Left lung (tissue), 14 donors: ENCODE measurements at places on chromosomes 12 and 14.
A peak's percentile ranks its signal among the peaks of the same experiment; 100 is the strongest.

GRCh38 chr12:120292411-120292660 is 633 bp upstream of the RNU4-2 start:
- no peak for DNase-seq

- DNase-seq, result no peak
Observed at GRCh38 chr12:11886339-11886738, 184.4 kb upstream of the BCL2L14 start.

GRCh38 chr14:76292561-76292960 is 83.4 kb upstream of the ESRRB start:
- DNase-seq, result no peak

- DNase-seq, result no peak
Observed at GRCh38 chr12:12883369-12884001, 7.9 kb upstream of the GPRC5A start.

DNA sequence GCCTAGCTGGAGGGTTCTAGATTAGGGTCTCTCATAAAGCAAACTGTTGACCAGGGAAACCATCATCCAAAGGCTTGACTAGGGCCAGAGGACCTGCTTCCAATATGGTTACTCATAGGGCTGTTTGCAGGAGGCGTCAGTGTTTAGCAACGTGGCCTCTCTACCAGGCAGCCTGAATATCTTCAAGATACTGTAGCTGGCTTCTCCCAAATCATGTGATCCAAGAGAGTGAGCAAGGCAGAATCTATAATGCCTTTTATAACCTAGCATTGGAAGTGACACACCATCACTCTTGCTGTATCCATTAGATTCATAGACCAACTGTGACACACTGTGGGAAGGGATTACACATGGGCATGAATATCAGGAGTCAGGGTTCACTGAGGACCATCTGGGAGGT is 17.3 kb downstream of the TPH2 start:
- DNase-seq, result no peak

GRCh38 chr14:101927859-101928258 is 36.5 kb upstream of the DYNC1H1 start:
- DNase-seq, result peak; percentile 84

DNA sequence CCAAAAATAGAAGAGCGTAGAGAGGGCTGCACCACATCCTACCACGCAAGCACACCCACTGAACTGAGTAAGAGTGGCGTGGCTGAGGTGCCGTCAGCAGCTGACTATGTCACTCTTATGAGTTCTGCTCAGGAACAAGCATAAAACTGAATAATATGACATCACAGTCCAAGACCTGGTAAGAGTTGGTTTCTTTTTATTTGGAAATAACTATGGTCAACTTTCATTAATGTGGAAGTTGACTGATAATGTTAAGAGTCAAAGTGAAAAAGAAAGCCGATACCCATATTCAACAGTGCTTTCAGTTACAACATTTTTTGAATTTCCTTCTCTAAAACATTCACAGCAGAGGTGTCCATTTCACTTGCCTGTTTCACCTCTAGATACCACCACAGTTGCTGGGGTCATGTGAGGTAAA is 44.6 kb downstream of the GNS start:
- no peak for DNase-seq

GRCh38 chr12:19130224-19131024 is 891 bp downstream of the PLEKHA5 start:
- peak; percentile 51 for DNase-seq

DNA sequence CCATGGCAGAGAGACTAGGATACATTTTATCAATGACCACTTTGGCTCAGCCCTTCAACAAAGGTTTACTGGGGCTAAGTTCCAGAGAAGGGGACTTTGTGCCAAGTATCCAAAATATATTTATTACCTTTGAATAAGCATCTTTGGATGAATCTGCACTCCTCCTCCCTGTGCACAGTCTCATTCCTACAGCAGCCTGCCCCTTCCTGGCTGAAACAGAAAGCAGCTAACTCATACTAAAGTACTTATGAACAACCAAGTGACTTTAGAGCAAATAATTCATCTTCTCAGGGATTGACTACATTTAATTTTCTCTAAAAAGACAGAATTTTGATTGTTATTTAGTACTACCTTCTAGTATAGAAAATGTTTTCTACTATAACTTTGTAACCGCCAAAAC is 47.8 kb upstream of the ETV6 start:
- no peak for DNase-seq

DNA sequence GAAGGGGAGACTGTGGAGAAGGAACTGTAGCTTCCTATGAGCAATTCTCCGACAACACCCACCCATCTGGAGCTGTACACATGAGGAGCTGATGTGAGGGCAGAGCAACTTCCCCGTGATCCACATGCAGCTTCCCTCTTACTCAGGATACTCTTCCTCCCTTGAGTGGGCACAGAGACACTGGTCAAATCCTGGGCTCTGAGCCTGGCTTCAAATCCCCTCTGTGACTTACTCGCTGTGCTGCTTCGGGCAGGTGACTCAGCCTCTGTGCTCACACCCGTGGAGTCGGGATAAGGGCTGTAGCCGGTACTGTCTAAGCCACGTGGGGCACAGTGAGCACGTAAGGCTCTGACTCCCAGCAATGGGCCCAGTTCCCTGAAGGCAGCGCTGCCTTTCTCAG is 31.1 kb downstream of the ZFYVE21 start:
- no peak for DNase-seq

GRCh38 chr14:81388336-81388735 is 11.8 kb downstream of the STON2 start:
- no peak for DNase-seq

GRCh38 chr12:67414011-67414715 is 145.0 kb downstream of the CAND1 start:
- no peak for DNase-seq

DNA sequence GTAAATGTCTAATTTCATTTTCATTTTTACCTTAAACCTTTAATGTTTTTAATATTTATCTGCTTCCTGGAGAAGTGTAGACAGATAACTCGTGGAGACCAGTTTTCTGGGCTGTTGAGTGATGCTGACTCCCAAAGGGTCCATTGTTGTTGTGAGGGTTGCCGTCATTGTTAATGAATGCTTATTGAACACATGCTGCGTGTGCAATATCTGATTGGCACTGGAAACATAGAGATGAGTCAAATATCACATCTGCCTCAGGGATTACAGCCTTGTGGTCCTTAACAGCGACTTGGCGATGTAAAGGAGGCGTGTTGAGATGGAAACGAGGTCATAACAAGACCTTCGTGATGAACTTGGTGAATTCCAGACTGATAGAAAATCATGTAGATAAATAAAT is 85.9 kb downstream of the FBXW8 start:
- no peak for DNase-seq

DNA sequence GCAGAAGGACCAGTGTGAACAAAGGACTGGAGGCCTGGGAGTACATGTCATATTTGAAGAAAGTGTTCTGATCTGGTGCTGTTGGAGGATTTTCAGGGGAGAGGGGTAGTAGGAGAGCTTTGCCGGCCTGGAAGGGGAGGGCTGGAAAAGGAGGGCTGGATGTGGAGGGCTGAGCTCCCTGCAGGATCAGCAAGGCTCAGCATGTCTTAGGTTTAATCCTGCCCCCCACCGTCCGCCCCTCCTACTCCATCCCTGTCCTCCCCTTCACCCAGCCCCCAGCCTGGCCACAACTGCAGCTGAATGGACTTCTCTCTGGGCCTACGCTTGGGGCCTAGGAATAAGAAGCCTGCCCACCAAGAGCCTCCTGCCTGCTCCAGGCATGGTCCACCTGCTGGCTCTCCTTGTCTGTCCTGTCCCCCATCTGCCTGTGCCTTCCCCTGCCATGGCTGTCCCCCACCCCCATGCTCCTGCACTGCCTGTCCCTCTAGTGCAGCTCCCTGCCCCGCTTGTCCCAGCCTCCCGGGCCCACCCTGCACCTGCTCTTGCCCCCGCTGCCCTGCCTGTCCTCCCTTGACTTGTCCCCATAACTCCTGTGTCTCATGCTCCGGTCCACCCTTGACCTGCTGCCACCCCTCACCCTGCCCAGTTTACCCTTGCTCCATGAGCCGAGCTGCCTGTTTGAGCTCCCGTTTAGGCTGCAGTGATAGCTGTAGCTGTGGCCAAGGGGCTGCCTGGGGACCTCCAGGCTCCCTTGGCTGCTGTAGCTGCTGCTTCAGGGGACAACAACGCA is 9.8 kb upstream of the RARG start:
- no peak for DNase-seq

DNA sequence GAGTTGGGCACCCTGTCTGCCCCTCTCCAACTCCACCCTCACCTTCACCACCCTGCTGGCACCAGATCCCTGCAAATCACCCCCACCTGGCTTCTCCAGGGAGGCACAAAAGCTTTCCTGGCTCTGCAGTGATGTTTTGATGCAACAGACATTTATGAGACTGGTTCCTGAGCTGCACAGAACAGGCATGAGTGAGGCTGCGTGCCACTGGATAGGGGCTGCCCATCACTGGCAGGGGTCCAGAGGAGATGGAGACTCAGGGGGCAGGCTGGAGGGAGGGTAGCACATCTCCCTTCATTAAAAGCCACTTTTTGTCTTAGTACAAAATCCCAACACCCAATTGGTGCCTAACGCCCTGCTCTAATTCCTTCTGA is 17.3 kb upstream of the ZDHHC22 start:
- no peak for DNase-seq

DNA sequence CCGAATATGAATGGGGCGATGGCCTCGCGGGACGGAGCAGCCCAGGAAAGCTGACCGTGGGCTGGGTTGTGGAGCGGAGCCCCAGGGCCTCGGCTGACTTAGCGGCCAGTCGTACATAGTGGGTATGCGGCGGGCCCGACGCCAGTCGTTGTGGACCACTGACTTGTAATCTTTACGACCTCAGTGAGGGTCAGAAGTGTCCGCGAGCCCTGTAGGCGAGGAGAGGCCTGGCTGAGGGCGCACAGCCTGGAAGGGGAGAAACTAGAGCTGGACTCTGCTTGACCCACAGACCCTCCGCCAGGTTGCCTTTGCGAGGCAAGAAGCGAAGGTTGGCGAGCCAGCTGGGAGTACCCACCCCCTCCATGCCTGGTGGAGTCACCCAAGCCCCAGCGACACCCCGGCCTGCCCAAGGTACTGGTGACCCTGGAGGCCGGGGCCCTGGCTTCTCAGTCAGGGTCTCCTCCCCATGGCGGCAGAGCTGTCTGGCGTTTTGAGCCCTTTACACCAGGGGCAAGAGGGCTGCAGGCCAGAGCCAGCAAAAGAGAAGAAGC is 15.6 kb upstream of the DYNC1H1 start:
- no peak for DNase-seq

- DNase-seq, result peak; percentile 84
Observed at GRCh38 chr12:6735448-6736191, 11.8 kb downstream of the COPS7A start.

DNA sequence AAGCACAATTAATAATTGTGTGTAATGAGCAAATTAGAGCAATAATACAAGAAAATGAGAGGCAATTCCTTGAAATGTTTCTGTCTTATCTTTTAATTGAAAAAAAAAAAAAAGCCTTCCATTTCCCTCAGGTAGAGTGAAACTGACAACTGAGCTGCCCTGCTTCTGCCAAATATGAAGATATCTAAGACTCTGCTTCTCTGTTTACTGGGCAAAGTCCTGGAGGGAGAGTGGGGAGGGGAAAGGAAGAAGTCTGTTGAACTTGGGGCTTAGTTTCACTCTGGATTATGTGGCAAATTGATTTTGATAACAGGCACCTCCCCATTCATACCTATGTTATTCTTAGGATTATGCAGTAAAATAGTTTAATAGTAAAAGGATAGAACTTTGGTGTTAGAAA is 364.9 kb downstream of the NRXN3 start:
- DNase-seq, result no peak

GRCh38 chr12:19223695-19224094 is 94.2 kb downstream of the PLEKHA5 start:
- peak; percentile 16 for DNase-seq

DNA sequence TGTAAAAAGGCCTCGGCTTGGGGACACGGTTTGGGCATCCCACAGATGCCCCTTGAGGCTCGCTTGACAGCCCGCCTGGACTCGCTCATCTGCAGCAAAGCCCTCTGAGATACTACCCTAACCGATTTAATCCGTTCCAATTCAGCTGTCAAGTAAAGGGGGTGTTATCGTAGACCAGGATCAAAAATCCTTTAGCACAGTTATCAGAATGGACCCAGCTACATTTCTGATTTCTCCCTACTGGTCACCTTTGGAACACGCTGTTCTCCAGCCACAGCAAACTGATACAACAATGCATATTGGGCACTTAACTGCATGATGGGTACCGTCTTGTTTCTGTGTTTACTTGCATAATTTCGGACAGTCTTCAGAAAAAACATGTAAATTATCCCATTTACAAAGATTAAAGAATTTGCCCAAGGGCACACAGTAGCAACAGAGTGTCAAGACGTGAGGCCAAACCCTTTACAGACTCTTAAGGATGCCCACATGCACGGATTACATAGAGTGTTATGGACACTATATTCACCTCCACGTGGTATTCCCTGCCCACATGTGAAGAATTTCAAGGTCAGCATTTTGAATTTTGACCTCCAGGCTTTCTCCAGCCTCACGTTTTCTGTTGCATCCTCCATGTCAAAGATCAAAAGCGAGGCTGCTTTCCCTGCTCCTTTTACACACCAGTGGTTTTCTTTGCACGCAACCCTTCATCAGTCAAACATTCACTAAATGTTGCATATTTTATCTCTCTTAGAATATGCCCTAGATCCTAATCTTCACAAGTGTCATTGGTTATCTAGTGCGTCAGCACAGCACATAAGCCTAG is 3.2 kb upstream of the DUSP6 start:
- no peak for DNase-seq

DNA sequence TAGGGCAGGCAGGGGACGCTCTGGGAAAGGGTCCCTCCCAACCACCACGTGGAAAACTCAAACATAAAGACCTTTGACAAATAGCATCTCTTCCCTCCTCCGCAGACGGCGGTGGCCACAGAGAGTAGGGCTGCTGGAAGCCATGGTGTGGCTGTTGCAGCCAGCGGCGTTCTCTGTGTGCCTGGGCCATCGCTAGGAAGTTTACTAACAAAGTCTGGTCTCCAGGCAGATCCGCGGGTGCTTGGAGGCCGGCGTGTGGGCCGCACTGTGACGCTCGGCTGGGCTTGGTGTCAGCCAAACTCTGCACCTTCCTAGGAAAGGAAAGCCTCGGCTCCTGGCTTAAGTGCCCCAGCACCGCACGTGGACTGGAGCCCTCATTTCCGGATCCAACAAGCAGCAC is 65.6 kb downstream of the CCDC88C start:
- DNase-seq, result no peak

DNA sequence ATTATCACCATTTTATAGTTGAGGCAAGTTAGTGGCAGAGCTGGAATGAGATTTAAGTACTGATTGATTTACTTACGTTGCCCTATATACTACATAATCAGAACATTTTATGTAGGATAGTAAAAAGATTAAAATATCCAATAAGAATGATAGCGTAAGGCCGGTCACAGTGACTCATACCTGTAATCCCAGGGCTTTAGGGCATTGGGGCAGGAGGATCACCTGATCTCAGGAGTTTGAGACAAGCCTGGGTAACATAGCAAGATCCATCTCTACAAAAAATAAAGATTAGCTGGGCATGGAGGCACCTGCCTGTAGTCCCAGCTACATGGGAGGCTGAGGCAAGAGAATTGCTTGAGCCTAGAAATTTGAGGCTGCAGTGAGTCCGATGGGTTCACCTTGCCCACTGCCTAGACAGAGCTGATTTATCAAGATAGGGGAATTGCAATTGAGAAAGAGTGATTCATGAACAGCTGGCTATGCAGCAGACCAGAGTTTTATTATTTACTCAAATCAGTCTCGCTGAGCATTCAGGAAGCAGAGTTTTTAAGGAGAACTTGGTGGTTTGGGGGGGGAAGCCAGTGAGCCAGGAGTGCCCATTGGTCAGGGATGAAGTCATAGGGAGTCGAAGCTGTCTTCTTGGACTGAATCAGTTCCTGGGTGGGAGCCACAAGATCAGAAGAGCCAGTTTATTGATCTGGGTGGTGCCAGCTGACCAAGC is 24.7 kb upstream of the SGPP1 start:
- DNase-seq, result no peak
